RWPE1 (cell line): ENCODE measurements at places on chromosomes 1 and 21.

DNA sequence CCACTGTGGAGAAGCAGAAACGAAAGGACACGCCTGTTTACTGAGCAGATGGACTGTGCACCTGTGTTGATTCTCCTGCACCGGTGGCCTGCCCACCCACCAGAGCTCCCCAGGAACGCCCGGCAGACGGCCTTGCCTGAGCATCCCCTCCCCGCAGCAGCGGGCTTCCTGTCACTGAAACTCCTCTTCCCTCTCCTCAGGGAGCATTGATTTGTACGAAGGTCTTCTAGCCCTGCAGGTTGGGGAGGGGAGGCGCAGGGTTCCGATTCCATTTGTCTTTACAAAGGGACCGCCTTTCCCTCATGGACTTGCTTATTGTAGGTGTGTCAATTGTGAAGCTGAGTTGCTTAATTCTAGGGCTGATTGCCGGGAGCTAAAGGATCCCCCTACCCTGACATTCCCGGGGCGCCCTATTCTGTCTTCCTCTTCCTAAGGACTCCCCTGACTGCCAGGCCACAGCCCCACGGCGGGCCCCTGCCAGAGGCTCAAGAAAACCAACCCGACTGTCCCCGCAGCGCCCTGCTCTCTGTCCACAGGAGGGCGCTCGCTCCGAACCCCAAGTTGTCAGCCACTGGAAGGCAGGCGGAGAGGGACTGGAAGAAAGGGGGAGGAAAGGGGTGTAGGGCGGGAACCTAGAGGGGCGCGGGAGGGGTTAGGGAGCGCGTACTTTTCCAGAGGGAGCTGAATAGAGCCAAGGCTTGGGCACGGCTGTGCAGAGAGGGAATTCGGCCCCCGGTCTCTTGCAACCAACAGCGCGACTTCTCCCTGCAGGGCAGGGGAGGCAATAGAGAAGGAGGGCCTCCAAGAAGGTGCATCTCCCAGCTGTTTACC lies 2.8 kb downstream of the S100A6 start:
- DNase-seq: peak; percentile 74

GRCh38 chr1:154404511-154404931 lies 622 bp upstream of the IL6R start:
- no peak for DNase-seq

DNA sequence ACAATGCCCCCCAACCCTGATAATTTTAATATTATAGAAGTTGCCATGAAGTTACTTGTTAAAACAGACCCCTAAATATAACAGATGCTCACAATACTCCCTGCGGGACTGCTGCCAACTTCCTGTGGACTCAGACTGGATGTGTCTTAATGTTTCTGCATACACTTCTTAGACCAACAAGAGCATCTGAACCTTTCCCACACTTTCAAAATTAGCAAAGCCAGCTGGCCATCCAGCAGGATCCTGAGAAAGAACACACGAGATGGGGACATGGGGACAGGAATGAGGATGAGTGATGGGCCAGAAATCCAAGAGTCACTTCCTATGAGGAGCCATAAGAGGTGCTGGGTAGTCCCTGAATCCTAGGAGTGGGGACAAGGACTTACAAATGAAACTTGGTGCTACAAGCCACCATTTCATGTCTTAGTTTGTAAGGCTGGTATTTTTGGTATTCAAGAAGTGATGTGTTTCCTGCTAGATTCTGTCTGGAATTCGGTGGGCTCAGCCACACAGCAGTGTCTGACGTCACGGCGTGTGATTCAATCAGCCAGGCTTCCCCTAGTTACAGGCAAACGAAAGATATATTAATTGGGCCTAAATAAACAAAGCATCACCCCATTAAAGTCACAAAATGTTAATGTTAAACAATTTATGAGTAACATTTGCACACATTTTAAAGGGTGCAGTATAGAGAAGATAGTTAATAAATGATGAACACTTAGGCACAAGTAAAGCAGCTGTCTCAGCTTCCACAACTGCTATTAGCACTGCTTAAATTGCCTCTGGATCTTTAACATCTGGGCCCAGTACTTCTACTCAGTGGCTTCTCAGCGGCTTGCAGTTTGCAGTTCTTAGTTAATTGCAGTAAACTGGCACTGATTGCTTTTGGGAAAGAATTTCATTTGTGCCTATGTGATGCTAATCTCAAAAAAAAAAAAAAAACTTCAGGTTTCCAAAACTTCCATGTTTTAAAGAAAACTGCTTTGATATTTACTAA lies 41.2 kb upstream of the RGS8 start:
- no peak for DNase-seq

DNA sequence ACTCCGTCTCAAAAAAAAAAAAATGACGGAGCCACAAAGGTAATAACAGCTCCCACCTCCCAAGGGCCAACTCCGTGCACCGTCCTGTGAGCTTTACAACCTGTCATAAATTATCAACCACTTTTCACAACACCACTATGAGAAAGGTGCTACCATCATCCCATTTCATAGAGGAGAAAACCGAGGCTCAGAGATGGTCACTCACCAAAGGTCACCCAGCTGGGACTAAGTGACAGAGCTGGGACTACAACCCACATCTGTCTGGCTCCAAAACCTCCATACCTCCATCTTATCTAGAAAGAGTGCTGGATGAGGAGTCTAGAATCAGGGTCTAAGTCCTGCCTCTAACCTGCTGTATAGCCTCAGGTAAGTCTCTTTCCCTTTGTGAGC lies 43.6 kb upstream of the ECE1 start:
- no peak for DNase-seq

DNA sequence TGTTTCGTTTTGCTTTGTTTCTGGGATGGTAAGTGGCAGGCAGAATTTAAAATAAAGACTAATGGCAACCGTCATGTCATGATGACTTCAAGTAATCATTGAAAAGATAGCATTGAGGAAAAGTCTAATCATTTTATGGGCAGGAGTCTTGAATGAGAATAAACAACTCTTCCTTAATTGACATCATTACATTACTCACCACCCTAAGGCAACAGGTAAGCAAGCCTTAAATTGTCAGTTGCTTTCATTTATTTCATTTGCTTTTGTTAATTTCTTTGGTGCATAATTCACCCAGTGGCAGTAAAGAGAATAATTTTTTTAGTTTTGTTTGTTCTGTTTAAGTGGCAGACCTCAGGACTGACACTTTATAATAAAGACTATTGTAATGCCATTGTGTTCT lies 669.0 kb downstream of the RWDD3 start:
- peak; percentile 20 for DNase-seq

GRCh38 chr1:63868268-63868781 lies 94.5 kb downstream of the ROR1 start:
- peak; percentile 70 for DNase-seq

GRCh38 chr21:43829161-43829560 lies 35.9 kb upstream of the AGPAT3 start:
- no peak for DNase-seq

DNA sequence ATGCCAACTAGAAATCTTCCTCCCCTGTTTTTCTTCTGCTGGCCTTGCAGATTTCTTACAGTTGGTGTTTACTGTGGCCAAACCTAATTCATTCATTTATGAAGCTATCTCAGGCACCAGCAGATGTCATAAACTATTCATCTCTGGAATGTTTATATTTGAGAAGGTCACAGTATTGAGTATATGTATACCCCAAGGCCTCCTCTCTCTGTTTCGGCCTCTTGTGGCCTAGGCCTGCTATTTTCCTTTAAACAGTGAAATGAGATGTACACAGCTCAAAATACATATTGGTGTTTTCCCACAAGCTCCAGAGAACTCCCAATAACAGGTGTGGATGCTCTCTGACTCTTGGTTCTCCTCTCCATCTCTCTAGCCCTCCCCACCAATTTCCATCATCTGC lies 520.7 kb upstream of the CAMK1G start:
- no peak for DNase-seq

DNA sequence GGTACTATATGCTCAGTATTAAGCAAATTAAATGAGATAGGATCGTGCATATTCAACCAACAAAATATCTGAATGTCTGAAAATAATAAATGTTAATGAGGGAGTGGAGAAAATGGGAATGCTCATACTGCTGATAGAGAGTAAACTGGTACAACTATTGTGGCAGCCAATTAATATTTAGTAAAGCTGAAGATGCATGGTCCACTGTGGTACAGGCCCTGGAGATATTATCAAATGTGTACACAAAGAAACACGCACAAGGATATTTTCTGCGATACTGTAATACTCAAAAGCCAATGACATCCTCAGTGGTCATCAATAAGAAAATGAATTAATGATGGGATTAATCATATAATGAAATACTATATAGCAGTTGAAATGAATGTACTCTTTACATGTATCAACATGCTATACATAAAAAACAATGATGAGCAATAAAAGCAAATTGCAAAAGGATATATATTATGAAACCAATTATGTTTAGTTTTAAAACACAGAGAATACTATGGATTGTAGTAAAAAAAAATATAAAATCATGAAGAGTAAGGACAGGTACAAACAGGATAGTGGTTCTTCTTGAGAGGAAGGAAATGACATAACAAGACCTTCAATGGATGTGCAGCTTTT lies 25.0 kb downstream of the MRPL39 start:
- no peak for DNase-seq

DNA sequence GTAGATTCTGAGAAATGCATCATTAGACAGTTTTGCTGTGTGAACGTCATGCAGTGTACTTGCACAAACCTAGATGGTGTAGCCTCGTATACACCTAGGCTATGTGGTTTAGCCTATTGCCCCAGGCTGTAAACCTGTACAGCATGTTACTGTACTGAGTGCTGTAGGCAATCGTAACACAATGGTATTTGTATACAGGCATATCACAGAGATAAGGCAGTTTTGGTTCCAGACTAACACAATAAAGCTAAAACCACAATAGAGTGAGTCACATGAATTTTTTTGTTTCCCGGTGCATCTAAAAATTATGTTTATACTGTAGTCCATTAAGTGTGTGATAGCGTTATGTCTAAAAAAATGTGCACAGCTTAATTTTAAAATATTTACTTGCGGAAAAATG lies 6.9 kb downstream of the IL10RB start:
- DNase-seq: no peak

DNA sequence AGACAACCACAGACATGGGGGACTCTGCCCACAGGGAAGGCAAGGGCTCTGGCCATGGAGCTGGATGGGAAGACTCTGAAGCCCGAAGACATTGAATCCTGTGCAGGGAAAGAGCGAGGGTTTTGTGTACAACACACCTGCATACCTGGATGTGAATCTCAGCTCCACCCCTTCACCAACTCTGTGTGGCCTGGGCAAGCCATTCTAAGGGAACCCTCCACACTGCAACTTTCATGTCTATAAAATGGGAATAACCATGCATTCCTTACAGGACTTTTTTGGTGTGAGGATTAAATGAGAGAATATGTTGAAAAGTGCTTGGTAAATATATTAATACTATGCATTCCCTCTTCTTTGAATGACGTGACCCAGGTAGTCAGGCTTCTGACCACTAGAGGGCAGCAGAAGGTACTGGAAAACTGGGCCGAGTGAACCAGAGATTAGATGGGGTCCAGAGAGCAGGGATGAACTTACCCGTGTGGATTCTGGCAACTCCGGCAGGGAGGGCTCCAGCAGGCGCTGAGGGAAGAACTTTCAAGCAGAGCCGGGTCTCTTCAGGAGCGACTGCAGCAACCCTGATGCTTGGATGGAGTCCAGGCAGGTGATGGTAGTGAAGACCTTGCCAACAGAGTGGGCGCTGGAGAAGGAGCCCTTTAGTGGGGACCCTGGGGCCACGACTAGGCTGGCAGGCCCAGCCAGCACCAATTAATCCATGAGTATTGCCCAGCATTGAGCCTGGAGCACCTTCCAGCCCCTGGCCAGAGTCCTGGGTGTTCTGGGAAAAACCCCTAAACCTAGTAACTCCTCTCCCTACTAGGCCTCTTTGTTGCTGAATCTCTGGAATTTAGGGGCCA lies 834 bp upstream of the ELF3 start:
- peak; percentile 95 for DNase-seq

DNA sequence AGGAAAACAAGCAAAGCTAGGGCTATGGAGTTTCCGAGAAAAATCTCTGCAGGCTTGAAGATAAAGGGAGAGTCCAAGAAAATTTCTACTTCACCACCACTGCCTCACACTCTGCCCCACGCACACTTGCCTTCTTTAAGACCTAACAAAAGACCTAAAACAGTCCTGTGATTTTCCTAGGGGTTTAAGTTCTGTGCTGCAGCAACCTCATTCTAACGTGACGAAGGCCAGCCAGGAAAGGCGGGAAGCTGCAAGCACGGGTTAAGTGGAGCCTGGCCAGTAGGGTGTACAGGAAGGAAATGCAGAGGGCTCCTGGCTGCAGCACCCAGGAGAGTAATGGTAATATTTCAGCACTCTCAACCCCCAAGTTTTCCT lies 1.5 kb downstream of the SPATA6 start:
- no peak for DNase-seq

DNA sequence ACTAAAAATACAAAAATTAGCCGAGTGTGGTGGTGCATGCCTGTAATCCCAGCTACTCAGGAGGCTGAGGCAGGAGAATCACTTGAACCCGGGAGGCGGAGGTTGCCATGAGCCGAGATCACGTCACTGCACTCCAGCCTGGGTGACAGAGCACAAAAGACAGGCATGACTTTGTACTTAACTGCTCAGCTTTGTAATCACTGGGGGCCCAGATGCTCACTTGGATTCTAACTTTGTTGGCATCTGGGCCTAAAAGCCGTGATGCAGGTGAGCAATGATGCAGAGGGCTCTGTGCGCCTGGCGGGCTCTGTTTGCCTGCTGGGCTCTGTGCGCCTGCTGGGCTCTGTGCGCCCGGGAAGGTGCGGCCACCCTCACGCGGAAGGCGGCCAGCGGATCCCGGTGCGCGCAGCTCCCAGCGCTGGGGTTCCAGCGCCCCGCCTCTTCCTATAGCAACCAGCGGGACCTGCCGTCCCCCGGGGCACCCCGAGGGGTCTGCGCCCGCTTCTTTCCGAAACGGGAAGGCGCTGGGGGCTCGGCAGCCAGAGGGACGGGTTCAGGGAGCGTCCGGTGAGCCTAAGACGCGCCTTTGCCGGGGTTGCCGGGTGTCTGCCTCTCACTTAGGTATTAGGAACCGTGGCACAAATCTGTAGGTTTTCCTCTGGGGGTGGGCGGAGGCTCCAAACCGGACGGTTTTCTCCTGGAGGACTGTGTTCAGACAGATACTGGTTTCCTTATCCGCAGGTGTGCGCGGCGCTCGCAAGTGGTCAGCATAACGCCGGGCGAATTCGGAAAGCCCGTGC lies 31.7 kb downstream of the PRMT2 start:
- peak; percentile 34 for DNase-seq

DNA sequence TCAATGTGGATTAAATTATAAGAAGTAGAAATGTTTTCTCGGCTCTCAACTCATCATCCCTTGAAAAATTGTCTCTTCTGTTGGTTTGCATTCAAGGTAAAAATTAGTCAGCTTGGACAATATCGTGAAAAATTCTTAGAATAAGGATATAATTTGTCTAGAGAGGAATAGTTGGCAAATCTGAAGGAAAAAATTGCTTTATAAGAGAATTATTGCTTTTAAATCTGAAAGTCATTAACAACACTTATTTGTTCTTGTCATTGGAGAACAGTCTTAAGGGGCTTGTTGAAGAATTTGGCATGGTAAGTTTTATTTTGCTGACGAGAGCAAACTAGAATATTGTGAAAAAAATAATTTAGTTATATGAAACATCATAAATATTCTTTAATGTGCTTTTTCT lies 26.4 kb downstream of the ANGPTL1 start:
- DNase-seq: no peak

GRCh38 chr1:227234998-227235405 lies 83.3 kb downstream of the CDC42BPA start:
- DNase-seq: peak; percentile 57
